ENCODE measurements at places on chromosomes 2 and 18. TPM values are rescaled to one million over a fixed set of nuclear protein-coding genes. Genes with fewer than 3 reads are reported as not detected.

The POTEC gene
- total RNA-seq = not detected

The AOX1 gene
- total RNA-seq = not detected

The EMILIN2 gene
- 38.3 TPM for total RNA-seq

The ARMC9 gene
- 1.1 TPM for total RNA-seq

The OR6B2 gene
- total RNA-seq = not detected

The LHCGR gene
- total RNA-seq = not detected
